Activated naive CD8-positive, alpha-beta T cell treated with anti-CD3 and anti-CD28 coated beads, Interleukin-2, amount 50 U/mL, for 24 hours (primary cell): ENCODE measurements at places on chromosomes 12 and 14.

DNA sequence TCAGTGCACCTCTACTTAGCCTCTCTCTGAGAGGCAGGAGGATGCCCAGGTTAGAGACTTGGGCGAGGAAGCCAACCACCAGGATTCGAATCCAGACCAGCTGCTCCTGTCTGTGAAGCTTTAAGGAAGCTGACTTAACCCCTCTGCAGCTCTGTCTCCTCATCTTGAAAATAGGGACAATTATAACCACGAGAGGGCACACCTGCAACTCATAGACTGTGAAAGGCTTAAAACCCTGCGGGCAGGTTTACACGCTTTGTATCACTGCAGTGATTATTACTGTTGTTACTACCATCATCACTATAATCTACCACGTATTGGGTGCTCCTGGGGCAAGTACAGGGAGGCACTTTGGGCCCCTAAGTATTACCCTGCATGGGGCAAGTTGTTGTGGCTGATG is 379.8 kb downstream of the VRK1 start:
- no peak overlapping the region for H3K27ac ChIP-seq
- H3K27me3 ChIP-seq: no peaks in the 10 kb centered on the region
- H3K36me3 ChIP-seq: peaks cover 6% of the 10 kb centered on the region
- no peak for DNase-seq
- H3K4me1 ChIP-seq: peaks cover 39% of the 10 kb centered on the region
- H3K4me3 ChIP-seq: no peak overlapping the region

DNA sequence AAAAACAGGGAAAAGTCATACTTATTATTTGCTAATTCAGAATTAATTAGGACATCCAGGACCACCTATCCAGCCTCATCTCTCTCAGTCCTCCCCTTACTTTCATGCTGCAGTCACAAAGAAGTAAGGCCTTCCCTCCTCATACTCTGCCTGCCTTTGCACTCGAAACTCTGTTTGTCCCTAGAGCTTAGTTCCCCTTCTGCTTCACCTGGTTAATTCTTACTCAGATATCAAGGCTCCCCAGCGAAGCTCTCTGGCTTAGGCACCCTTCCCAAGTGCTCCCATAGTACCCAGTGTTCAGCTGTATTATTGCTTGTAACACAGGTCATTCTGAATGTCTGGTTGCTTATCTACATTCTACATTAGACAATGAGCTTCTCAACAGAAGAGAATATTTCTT is 81.3 kb downstream of the ERGIC2 start:
- no peaks in the 10 kb centered on the region for H3K36me3 ChIP-seq
- DNase-seq: no peak
- no peaks in the 10 kb centered on the region for H3K27me3 ChIP-seq
- no peak overlapping the region for H3K4me3 ChIP-seq

DNA sequence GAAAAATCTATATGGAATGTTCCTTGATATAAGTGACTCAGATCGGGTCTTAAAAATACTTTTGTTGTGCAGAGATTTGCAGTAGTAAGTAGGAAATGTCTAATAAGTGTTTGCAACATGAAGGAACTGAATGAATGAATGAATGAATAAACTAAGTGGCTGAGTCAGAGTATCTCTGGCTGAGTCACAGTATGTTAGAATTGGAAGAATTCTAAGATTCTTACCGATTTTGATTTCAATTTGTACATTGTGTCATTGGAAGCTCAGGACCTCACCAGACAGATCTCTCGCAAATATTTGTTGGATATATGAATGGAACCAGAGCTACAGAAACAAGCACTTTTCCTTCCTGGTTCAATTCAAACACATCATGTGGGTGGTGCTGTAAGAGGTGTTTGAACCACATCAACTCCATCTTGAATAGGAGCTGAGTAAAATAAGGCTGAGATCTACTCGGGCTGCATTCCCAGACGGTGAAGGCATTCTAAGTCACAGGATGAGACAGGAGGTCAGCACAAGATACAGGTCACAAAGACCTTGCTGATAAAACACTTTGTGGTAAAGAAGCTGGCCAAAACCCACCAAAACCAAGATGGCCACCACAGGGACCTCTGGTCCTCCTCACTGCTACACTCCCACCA is 123.9 kb upstream of the FOXN3 start:
- H3K4me3 ChIP-seq: no peak overlapping the region
- H3K36me3 ChIP-seq: peaks cover 12% of the 10 kb centered on the region
- H3K27me3 ChIP-seq: no peaks in the 10 kb centered on the region
- H3K27ac ChIP-seq: no peak overlapping the region

- H3K27me3 ChIP-seq: peaks cover 4% of the 10 kb centered on the region
- no peak overlapping the region for H3K27ac ChIP-seq
- H3K4me1 ChIP-seq: no peaks in the 10 kb centered on the region
- no peaks in the 10 kb centered on the region for H3K36me3 ChIP-seq
- DNase-seq: no peak
- H3K4me3 ChIP-seq: no peak overlapping the region
These were observed 123.5 kb upstream of the RFLNA start for GRCh38 chr12:124171231-124171979.
